Activated T-cell treated with anti-CD3 and anti-CD28 coated beads for 4 hours (primary cell): ENCODE measurements at places on chromosomes 11 and 22.

GRCh38 chr11:134781380-134781866, 369.4 kb upstream of the B3GAT1 start:
- no peak for DNase-seq

- DNase-seq: no peak
Observed at GRCh38 chr11:122517403-122518379, 137.8 kb upstream of the UBASH3B start.

GRCh38 chr22:43098356-43098755, 9.2 kb upstream of the TTLL1 start:
- DNase-seq: no peak

GRCh38 chr11:116890193-116890592, 52.8 kb upstream of the APOA1 start:
- DNase-seq: no peak

DNA sequence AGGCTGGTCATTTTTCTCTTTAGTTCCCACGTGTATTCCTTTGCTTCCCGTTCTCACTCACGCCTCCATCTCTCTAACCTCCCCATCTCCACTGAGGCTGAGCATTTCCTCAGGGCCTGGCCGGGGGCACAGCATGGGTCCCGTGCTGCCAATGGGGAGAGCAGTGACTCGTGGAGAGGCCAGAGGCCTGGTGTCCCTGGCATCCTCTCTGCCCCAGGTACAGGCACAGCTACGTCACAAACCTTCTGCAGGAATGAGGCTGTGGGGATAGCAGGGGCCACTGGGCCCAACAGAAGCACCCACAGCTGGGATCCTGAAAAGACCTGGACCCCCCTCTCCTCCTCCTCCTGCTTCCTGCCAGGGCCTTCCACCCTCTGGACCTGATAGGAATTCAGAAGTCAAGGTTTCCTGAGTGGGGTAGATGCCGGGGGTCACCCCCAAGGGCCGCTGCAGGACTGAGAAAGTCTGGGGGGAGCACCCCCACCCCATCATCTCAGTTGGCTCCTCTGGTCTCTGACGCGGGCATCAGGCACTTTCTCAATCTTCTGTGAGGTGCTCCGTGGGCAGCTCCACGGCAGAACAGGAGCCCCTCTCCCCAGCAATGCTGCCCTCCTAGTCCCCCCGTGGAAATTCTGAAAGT, 11.8 kb downstream of the PNPLA5 start:
- DNase-seq: no peak

- DNase-seq: no peak
Observed at GRCh38 chr22:18091916-18092526, 14.2 kb downstream of the PEX26 start.

GRCh38 chr11:69533296-69534165, 52.1 kb downstream of the LINC01488 start:
- no peak for DNase-seq

- DNase-seq: no peak
Observed at GRCh38 chr22:37048133-37048532, 3.4 kb upstream of the KCTD17 start.

DNA sequence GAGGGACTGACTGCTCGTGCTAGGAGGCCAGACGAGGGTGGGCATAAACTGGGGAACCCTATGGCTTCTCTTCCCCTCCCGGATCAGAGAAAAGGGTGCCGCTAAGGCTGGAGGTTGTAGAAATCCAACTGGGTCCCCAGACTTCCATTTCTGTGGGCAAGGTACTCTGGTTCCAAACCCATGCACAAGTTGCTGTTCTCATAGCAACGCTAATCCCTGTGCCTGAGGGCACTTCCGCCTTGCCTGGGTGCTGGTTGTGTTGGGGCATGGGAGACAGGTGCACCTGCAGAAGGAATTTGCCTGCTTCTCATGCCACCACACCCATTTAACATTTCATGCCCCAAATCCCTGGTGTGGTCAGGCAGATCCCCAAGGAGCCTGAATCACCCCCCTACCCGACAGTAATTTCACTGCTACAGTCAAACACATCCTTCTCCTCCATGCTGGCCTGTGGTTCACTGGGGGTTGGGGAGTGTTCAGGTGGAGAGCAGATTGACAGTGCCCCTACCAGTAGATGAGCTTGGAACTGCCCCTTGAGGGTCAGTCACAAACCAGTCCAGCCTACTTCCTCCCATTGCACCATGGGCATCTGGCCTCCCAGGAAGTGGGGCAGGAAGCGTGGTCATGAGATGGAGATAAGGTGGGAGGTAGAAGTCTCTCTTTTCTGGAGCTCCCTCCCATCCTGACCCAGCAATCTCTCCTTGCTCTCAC, 1.2 kb downstream of the C2CD2L start:
- no peak for DNase-seq

- no peak for DNase-seq
Observed at GRCh38 chr22:48748860-48749554, 1078.7 kb downstream of the BRD1 start.

- DNase-seq: no peak
Observed at GRCh38 chr11:115665175-115665821, 161.1 kb upstream of the CADM1 start.

DNA sequence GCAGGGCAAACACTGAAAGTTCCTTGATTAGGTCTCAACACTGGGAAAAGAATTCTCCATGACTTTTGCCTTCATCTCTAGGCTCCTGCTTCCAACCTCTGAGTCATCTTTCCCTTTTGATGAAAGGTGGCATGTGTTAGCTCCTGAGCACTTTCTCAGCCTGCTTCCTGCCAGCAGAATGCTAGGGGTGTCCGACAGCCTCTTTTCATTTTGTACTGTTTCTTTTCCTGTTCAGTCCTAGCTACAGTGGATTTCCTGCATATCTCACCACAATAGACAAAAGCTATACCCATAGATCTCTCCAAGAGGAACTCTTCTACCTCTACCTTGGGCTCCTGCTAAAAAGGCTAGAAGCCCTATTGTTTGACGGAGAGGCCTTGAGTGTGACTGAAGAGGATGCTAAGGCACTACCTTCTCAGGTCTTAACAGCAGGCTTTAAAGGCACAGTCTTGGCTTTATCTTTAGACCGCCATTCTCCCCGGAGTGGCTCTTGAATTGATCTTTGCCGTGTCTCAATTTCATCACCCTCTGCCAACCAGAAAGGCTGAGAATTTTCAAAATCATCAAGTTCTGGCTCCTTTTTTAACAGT, 145.5 kb downstream of the RBFOX2 start:
- no peak for DNase-seq

DNA sequence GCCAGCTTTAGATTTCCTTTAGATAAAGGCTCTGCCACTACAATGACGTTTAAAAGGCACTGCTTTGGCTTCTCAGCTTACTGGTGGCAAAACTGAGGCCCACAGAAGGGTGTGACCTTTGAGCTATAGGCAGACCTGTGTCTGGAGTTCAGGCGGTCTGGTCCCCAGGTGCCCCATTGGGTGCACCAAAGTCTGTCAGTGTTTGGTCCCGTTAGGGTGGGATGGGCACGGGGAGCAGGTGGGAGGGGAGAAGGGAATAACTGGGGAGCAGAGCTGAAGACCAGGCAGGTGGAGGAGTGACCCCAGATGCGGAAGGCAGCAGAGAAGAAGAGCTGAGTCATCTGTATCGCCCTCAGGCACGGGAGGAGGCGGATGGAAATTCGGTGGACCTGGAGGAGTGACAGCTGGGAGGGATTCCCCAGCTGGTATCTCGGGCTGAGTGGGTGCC, 45.3 kb upstream of the GCAT start:
- DNase-seq: no peak

DNA sequence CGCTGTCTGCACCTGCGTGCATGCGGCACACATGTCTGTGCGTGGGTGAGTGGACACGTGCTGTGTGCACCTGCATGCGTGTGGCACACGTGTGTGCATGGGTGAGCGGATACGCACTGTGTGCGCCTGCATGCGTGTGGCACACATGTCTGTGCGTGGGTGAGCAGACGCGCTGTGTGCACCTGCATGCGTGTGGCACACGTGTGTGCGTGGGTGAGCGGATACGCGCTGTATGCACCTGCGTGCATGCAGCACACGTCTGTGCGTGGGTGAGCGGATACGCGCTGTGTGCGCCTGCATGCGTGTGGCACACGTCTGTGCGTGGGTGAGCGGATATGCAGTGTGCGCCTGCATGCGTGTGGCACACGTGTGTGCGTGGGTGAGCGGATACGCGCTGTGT, 27.1 kb upstream of the ACR start:
- DNase-seq: no peak
